ENCODE measurements at places on chromosomes 5 and 9.
A peak's percentile ranks its signal among the peaks of the same experiment; 100 is the strongest.

GRCh38 chr5:133910571-133910970, 57.9 kb downstream of the C5orf15 start:
- DNase-seq: no peak

DNA sequence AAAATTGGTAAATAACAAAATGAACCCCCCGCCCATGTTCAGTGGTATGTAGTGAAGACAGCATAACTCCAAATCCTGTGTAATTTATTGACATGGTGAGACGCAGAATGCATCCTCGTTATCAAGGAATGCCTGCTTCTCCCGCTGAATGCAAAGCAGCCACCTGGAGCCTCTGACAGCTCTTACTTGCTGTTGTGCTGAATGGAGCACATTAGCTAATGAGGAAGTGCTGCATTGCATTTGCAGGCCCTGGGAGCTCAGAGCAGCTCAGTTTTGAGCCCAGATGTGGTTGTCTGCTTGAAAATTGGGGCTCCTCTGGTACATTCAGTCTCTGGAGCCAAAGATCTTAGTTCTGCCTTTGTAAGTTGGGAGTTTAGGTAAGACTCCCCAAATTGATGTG, 28.9 kb downstream of the PLAC8L1 start:
- DNase-seq: no peak

- DNase-seq: no peak
These were observed 323.0 kb downstream of the TMEM167A start for GRCh38 chr5:82754036-82754746.

DNA sequence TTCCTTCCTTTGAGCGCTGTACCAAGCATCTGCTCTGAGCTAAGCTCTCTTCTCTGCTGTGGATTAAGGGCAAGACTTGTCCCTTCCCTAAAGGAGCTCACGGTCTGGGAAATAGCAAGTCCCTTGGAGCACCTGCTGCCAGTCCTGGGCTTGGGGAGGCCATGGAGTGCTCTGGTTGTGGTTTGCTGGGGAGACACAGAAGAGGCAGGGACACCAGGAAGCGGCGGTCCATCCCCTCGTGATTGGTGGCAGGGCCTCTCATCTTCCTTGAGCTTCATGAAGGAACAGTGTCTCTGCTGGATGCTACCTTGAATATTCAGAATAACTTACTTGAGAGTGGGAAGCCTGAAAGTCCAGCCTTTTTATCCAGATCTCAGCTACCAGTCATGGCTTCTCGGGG, 35.3 kb downstream of the COL5A1 start:
- DNase-seq: no peak

GRCh38 chr5:53099546-53099945, 10.0 kb downstream of the MOCS2 start:
- no peak for DNase-seq

DNA sequence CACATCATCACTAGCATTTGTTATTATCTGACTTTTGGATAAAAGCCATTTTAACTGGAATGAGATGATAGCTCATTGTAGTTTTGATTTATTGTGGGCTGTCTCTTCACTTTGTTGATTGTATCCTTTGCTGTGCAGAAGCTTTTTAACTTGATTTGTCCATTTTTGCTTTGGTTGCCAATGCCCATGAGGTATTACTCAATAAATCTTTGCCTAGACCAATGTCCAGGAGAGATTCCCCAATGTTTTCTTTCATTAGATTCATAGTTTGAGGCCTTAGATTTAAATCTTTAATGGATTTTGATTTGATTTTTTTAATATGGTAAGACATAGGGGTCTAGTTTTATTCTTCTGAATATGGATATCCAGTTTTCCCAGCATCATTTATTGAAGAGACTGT, 28.8 kb upstream of the SMARCA2 start:
- DNase-seq: no peak

DNA sequence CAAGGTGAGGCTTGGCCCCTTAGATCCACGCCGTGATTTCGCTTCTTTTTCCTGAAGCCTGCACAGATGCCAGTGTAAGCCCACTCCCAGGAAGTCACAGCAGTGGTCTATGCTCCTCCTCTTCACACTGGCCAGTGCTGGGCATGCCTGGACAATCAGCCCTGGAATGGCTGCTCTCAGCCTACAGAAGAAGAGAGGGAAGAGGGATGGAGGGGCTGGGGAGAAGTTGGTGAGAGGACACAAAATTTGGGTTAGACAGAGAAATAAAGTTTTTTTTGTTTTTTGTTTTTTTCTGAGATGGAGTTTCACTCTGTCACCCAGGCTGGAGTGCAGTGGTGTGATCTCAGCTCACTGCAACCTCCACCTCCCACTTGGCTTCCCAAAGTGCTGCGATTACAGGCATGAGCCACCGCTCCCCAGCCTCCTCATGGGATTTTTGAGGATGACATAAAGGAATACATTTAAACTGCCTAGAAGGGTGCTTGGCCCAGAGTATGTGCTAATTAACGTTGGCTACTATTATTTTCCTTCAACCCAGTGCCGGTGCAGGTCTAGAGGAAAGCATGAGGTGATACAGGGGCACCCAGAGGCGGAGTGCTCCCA, 830 bp downstream of the S100Z start:
- peak; percentile 43 for DNase-seq

DNA sequence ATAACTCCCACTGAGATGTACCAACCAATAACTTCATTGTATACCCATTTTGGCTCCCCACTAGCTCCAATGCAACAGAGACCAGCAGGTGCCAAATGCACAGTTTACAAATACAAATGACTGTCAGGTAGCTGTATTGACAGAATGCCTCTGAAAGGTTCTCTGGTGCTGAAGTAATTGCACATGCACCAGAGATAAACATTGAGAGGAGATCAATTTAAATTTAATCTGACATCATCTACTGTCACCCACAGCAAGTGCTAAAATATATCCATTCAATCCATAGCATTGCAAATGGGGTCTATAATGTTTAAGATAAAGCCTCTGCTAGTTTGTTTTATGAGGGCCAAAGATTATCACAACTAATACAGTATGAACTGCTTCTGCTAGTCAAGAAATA, 80.2 kb downstream of the STX17 start:
- DNase-seq: no peak
